ENCODE measurements at places on chromosomes 7 and 10.

DNA sequence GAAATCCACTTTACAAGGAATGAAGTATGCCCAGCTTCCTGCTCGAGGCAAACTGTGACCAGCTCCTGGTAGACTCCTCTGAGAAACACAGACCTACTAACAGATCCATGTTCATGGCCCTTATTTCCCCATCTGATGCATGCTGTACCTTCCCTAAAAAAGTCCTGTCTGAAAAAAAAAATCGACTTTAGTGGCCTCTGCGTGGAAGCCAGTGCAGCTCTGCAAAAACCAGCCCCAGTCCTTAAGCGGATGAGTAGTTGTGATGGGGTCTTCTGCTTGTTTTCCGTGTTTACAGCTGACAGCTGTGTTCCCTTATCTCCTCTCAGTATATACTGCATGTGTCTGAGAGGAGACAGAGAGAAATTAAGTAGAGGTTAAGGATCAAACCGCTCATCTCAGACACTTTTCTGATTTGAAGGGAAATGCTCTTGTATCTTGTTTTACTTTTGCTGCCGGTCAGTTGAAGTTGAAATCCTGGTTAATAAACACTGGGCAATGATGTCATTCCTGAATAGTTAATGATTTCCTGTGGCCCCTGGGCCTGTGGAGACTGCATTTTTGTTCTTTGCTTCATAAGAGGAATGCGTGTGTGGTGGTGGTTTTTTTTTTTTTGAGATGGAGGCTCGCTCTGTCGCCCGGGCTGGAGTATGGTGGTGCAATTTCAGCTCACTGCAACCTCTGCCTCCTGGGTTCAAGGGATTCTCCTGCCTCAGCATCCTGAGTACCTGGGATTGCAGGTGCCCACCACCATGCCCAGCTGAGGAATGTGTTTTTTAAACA, 67.6 kb downstream of the DOCK1 start:
- DNase-seq, result no peak

DNA sequence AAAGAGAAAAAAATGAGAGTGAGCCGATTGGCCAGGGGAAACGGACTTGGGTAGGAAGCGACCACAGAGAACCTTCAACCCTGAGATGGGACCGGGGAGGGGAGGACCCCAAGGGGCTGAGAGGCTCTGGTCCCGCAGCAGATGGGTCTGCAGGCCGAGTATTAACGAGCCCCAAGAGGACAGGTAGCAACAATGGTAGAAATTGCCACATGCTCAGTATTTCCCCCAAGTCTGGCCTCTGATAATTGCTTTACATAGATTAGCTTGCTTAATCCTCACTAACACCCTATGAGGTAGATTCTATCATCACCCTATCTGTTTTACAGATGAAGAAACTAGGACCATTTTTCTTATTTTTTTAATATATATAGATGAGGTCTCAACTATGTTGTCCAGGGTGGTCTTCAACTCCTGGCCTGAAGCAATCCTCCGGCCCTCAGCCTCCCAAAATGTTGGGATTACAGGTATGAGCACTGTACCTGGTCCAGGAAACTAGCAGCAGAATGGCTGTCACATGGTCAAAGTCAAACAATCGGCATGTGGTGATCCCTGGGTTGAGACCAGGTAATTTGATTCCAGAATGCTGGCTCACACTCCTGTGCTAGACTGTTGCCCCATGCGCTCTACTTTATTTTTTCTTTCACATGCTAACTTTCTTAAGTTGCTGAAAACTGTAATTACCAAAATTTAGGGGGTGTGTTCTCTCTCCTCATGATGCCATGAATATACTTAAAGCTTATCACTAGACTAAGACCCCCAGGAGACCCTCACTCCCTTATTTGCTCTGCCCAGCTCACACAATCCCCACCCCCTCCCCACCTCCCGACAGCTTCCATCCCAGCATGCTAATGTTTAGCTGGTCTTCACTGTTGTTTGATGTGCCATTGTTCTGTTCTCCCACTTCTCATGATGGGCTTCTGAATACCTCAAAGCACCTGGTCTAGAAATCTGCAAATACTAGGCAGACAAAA, 67.9 kb upstream of the AFAP1L2 start:
- DNase-seq, result no peak

DNA sequence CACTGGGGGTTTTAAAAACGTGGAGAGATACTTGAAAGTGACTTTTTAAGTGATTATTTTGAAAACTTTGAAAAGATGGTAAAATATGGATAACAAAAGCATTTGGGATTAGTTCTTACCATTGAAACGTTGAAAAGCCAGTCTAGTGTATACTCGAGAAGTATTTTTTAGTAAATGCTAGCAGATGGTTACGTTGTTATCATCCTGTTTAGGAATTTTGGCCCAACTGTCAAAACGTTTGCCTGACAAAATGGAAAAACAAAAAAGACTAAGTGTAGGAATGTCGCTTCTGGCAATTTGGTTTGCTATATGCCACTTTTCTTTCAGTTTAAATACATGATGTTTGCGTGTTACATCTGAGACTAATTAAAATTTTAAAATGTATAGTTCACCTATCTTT, 1.2 kb downstream of the RBM33 start:
- no peak for DNase-seq

- no peak for DNase-seq
Observed at GRCh38 chr7:46072722-46073121, 151.7 kb upstream of the IGFBP3 start.

- DNase-seq, result no peak
Observed at GRCh38 chr10:51076299-51076841, 2.1 kb downstream of the PRKG1 start.

- DNase-seq, result no peak
Observed at GRCh38 chr10:61633665-61634064, 29.1 kb upstream of the CABCOCO1 start.

DNA sequence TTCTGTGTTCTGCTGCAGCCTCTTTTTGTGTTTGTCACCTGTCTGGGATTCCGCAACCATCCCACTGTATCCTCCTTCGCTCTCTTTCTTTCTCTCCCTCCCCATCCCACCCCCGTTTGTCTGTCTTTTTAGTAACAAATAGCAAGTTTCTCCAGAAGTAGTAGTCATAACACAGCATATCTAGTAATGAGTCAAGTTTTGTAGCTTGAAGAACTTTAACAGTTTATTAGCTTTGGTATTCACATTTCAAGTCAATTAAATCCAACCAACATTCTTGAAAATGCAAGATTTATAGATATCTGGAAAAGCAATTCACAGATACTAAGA, 154.1 kb upstream of the MTPN start:
- DNase-seq, result no peak

GRCh38 chr10:120788771-120789170, 62.4 kb upstream of the WDR11 start:
- DNase-seq, result no peak

DNA sequence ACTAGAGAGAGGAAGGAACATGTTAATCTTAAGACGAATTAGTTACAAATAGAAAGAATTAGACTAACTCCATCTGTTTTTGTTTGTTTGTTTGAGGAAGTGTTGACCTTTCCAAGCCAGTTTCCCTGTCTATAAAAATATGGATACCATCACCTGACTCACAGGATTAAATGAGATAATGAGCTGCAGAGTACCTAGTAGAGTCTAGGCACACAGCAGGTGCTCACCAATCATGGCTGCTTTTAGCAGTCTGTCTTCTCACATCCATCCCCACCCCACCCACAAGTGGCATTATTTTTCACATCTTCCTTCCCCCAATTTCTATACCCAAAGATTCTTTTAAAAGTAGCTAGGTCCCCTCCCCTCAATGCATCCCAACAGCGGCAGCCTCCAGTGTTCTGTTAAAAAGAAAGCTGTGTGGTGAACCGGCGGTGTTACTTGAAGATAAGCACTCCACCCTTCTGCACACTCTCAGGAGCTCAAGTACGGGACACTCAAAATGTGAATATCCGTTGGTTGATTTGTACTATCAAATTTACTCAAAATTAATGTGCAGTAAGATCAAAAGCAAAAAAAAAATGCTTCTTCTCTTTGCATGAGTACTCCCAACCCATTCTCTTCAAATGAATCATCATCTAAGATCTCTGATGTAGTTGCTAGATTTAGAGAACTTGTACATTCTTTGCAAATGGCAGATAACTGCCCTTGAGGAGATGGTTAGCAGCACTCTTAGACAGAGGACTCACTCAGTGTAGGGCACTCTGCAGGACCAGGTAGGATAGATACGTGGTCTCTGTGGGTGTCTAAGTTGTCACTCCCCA, 145.4 kb upstream of the ASAH2 start:
- DNase-seq, result no peak

DNA sequence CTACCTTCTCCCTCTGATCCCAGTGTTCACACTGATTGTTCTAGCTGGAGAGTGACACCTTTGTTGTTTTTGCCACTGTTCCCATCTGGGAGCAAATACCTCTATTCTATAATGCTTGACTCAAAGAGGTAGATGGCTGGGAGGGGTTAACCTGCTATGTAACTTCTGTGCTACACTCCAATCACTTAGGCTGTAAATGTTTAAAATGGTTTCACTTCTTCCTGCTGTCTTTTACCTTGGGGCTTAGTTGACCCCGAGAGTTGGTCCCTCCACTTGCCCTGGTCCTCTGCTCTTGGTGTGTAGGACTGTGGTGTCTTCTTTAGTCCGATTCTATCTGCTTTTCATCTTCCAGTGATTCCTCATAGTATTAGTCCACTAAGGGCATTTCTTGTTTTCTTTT, 22.3 kb downstream of the KLHDC10 start:
- DNase-seq, result no peak

GRCh38 chr7:31938650-31939049, 131.6 kb downstream of the PDE1C start:
- no peak for DNase-seq

DNA sequence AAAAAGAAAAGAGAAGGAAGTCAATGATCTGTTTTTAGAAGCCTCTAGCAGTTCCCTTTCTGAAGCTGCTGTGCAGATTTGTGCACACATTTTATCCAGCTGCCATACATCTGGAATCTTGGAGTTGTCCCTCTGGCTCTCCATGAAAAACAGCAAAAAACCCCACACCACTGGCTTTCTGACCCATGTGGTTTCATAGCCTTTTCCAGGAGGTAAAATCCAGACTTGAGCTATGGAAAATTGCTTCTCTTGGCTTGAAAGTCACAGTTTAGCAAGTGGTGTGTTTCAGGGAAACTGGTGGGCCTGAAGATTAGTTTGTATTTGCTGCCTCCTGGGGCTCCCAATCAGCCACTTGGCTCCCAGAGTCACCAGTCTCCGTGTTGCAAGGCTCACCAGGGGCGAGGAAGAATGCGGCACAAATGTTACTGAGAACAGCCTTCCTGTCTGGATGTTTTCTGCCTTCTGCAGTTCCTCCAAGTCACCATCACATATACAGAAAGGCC, 50.1 kb upstream of the ADRB1 start:
- no peak for DNase-seq

GRCh38 chr7:106012935-106013439, 49.9 kb downstream of the CDHR3 start:
- no peak for DNase-seq

DNA sequence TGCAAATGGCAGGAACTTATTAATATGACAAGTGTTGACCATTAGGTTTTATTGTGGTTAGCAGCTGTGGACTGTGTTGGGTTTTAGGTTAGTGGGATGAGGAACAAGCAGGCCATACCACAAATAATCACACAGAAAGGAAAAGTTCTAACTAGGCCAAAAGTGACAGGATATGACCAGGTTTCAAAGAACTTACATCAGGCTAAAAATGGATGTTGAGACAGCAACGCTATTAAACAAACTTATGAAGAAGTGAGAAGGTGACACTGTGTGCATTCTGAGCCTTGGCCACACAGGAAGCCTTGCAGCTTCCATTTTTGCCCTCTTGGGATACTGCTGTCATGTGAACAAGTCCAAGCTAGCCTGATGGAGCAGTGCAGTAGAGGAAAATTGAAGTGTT, 568.8 kb downstream of the HTR7 start:
- DNase-seq, result no peak

- DNase-seq, result no peak
Observed at GRCh38 chr7:111568870-111569462, 6.7 kb upstream of the IMMP2L start.

DNA sequence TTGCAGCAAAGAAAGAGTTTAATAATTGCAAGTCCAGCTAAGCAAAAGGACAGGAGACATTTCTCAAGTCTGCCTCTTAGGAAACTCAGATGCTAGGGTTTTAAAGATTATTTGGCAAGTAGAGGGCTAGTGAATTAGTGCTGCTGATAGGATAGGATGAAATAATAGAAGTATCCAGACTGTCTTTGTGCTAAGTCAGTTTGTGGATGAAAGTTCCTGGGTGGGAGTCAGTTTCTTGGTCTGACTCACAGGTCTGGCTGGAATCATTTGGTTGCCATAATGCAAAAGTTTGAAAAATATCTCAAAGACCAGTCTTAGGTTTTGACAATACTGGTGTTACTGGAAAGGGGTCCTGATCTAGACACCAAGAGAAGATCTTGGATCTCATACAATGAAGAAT, 42.6 kb upstream of the INHBA start:
- DNase-seq, result no peak

GRCh38 chr10:116271593-116272439, 1.2 kb downstream of the GFRA1 start:
- no peak for DNase-seq

DNA sequence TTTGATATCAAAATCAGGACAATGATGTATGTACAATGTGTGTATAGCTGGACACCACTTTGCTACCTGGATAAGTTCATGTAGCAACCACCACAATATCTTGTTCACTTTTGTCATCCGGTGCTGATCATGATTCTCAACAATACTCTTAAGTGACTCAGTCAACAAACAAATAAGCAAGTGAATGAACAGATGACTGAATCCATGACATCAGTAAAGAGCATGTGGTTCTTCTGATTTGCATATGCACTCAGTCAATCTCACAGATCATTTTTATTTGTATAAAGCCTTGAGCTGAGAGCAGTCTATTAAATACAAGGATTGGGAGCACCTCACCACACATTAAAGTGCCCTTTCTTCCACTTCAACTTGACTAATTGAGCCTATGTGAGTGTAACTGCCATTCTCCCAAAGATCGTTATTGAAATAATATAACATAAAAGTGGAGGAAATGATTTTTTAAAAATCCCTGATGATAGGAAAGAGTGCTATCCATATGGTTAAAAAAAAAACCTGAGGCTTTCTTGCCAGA, 69.5 kb downstream of the NPSR1 start:
- DNase-seq, result no peak

DNA sequence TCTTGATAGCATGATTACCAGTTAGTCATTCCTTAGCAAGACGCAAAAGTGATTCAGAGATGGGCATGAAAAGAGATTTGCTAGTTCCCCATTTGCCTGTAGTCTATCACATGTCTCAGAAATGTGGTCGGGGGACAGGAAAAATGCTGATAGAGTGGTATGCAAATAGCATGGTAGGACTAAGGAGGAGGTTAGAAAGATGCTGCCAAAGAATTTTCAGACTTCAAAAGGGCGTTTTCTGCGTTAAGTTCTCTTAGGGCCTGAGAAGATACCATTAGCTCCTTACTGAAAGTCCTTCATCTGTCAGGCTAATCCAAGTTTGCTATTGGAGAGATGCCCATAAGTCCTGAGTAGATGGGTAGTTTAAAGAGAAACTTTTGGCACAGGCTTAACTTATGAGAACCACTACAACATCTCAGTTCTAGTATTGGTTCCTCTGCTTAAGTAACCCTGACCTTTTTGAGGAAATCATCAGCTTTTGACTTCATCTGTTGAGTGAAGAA, 2.7 kb downstream of the CALD1 start:
- DNase-seq, result no peak

GRCh38 chr7:14073543-14073942, 84.1 kb upstream of the ETV1 start:
- DNase-seq, result no peak

GRCh38 chr7:151313857-151314256, 27.8 kb upstream of the NUB1 start:
- DNase-seq, result no peak

- no peak for DNase-seq
Observed at GRCh38 chr10:37752334-37752875, 105.0 kb downstream of the ZNF248 start.
